NCI-H226 (cell line): ENCODE measurements at places on chromosomes 3 and 15.

- DNase-seq: no peak
These were observed 626.5 kb upstream of the TBL1XR1 start for GRCh38 chr3:177823701-177824189.

GRCh38 chr3:29339016-29339833, 58.4 kb downstream of the RBMS3 start:
- DNase-seq: no peak

- DNase-seq: no peak
These were observed 47.5 kb upstream of the FSIP1 start for GRCh38 chr15:39830166-39830565.

- no peak for DNase-seq
These were observed 13.8 kb upstream of the VIPR1 start for GRCh38 chr3:42488687-42489086.

DNA sequence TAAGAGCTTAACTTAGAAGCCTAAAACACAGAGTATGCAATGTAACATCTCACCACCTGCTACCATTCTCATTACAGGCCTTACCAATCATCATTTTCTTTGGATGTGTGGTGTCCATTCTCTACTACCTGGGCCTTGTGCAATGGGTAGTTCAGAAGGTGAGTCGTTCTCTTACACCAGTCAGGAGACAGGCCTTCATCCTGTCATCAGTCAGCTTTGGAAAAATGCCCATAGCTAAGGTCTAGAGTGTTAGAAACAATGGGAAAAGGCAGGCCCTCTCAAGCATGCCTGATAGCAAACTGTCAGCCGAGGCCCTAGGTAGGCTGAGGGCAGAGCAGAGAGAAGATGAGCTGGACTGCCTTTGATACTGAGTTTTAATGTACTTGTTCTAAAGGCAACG, 13.5 kb downstream of the SLC28A2 start:
- DNase-seq: peak; percentile 39

DNA sequence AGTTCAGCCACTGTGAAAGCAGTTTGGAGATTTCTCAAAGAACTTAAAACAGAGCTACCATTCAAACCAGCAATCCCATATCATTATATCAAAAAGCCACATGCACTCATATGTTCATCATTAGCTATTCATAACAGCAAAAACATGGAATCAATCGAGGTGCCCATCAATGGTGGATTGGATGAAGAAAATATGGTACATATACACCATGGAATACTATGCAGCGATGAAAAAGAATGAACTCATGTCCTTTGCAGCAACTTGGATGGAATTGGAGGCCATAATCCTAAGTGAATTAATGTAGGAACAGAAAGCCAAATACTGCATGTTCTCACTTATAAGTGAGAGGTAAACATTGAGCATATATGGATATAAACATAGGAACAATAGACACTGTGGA, 32.1 kb downstream of the IMPG2 start:
- DNase-seq: no peak
